Myocyte (in vitro differentiated cells): ENCODE measurements at places on chromosomes 11 and 22.

DNA sequence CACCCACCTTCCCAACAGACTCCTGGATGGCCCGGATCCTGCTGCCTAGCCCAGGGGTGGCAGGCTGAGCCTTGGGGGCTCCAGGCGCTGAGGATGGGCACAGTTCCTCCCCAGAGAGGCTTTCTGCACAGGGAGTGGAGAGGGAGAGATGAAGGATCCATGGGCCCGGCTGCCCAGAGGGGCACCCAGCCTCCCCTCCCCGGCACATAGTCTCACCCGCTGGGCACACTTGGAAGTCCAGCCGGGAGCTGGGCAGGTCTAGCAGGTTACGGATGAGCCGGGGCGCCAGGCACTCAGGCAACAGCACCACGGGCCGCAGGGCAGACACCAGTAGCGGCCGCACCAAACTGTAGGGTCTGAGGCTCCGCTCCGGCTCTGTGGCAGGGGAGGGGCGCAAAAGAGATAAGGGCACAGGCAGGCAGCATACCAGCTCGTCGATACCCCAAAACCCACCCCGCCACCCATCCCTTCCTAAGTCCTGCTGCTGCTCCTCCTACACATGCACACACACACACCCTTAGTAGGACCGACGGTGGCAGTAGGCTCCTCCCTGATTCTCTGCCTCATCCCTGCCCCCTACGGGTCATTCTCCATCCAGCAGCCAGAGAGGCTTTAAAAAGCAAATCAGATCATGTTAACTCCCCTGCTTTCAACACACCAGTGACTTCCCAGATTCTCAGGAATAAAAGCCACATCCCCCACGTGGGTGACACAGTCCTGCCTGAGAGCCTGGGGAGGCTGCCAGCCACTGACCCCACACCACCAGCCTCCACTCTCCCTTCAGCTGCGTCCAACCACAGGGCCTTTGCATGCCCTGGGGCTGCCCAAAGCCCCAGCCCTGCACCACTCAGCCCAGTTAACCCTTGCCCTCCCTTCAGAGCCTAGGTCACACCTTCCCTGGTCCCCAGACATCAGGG, 6.5 kb upstream of the MFNG start:
- peak; percentile 52 for DNase-seq

DNA sequence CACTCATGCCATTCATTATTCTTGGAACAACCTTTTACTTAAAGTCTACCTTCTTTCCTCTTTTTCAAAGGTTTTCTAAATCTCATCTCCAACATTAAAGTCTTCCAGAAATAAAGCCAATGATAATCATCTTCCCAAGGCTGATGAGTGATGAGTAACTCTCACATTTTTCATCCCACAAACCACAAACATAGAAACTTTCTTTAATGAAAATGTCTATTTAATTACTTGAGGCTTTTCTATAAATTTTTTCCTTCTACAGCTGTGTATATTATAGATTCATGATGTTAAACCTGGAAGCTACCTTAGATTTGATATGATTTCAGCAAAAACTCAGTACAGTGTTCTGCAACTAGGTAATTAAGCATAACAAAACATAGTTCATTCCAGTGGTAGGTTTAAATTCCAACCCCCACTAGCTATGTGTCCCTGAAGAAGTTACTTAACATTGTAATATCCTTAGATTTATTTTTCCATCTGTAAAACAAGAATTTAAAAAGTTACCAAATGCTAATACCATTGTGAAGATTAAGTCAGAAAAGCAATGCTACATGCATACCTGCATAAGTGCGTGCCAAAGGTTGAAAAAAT, 845.4 kb downstream of the KCNA4 start:
- no peak for DNase-seq

GRCh38 chr11:78689585-78690153, 115.0 kb upstream of the NARS2 start:
- DNase-seq, result no peak

DNA sequence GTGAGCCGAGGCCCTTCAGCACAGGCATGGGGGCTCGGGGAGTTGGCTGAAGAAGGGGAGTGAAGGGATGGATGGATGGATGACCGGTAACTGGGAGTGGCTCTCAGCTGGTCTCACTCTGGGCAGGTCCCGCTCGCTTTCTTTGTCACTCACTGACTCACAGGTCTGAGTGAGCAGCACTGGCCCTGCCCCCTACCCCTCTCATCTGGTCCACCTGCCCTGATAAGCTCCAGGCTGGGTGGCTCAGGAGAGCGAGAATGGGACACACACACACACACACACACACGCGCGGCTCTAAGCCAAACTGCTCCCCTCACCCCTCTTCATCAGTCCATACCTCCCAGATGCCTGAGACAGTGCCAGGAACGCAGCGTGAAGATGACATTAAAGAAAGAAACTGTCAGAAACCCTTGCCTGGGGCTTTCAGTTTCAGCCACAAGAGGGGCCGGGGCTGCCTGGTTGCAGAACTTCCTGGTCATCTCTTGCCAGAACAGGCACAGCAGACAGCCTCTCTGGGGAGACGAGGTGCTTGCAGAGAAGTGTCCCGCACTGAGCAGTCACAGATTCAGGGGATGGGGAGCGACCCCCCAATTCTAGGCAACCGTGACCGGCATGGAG, 16.5 kb upstream of the SHISAL1 start:
- DNase-seq, result no peak
